Activated CD4-positive, alpha-beta memory T cell treated with anti-CD3 and anti-CD28 coated beads for 36 hours (primary cell): ENCODE measurements at places on chromosomes 5 and 9. TPM values are rescaled to one million over a fixed set of nuclear protein-coding genes. Genes with fewer than 3 reads are reported as not detected.

- H3K36me3 ChIP-seq: no peaks in the 10 kb centered on the region
- peaks cover 12% of the 10 kb centered on the region for H3K27me3 ChIP-seq
- no peaks in the 10 kb centered on the region for H3K4me1 ChIP-seq
- no peak overlapping the region for H3K4me3 ChIP-seq
Measured at GRCh38 chr9:14819183-14819582, 91.0 kb downstream of the FREM1 start.

- peaks cover 25% of the 10 kb centered on the region for H3K27me3 ChIP-seq
- no peak overlapping the region for H3K27ac ChIP-seq
- H3K4me1 ChIP-seq: no peaks in the 10 kb centered on the region
- no peak for DNase-seq
- no peaks in the 10 kb centered on the region for H3K36me3 ChIP-seq
Measured at GRCh38 chr5:76114179-76114851, 31.1 kb downstream of the SV2C start.

GRCh38 chr5:10367579-10367978, 14.1 kb downstream of the MARCHF6 start:
- H3K36me3 ChIP-seq: peaks cover 4% of the 10 kb centered on the region
- no peak overlapping the region for H3K27ac ChIP-seq
- H3K27me3 ChIP-seq: no peaks in the 10 kb centered on the region
- DNase-seq: no peak
- no peak overlapping the region for H3K4me3 ChIP-seq
- peaks cover 65% of the 10 kb centered on the region for H3K4me1 ChIP-seq

DNA sequence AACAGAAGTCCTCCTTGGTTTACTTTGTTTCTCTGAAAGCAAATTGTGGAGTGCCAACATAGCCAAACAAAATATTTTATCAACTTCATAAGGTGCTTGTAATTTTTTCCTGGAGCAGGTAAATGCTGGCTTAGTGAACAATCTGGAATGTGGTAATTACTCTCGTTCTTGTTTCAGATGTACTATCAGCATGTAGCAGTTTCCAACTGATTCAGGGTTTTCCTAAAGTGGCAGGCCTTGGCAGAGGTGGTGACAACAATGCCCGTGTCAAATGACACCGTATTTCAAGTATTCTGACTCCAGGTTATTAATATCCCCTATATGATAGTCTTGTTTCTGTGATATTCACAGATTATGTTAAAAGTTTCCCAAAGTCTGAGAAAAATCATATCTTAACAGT, 1.2 kb downstream of the C9orf72 start:
- H3K27me3 ChIP-seq: no peaks in the 10 kb centered on the region
- peak overlapping the region; percentile 100 for H3K27ac ChIP-seq
- no peak for DNase-seq
- peaks cover 29% of the 10 kb centered on the region for H3K4me1 ChIP-seq

GRCh38 chr9:137136261-137136880, 2.6 kb upstream of the GRIN1 start:
- H3K36me3 ChIP-seq: no peaks in the 10 kb centered on the region
- no peak overlapping the region for H3K4me3 ChIP-seq
- no peaks in the 10 kb centered on the region for H3K4me1 ChIP-seq
- H3K27me3 ChIP-seq: peaks cover 39% of the 10 kb centered on the region
- no peak for DNase-seq

- no peak overlapping the region for H3K27ac ChIP-seq
- no peaks in the 10 kb centered on the region for H3K36me3 ChIP-seq
- H3K4me1 ChIP-seq: no peaks in the 10 kb centered on the region
- H3K4me3 ChIP-seq: no peak overlapping the region
- DNase-seq: no peak
Measured at GRCh38 chr9:70034271-70034711, 9.4 kb upstream of the MAMDC2 start.

GRCh38 chr9:133786371-133786753, 48.2 kb upstream of the SARDH start:
- DNase-seq: no peak
- no peak overlapping the region for H3K27ac ChIP-seq
- no peaks in the 10 kb centered on the region for H3K4me1 ChIP-seq
- no peaks in the 10 kb centered on the region for H3K36me3 ChIP-seq
- H3K4me3 ChIP-seq: no peak overlapping the region
- H3K27me3 ChIP-seq: peaks cover 7% of the 10 kb centered on the region

GRCh38 chr9:130426467-130426773, 18.3 kb upstream of the ASS1 start:
- no peaks in the 10 kb centered on the region for H3K4me1 ChIP-seq
- H3K27ac ChIP-seq: no peak overlapping the region
- DNase-seq: no peak
- H3K4me3 ChIP-seq: no peak overlapping the region

DNA sequence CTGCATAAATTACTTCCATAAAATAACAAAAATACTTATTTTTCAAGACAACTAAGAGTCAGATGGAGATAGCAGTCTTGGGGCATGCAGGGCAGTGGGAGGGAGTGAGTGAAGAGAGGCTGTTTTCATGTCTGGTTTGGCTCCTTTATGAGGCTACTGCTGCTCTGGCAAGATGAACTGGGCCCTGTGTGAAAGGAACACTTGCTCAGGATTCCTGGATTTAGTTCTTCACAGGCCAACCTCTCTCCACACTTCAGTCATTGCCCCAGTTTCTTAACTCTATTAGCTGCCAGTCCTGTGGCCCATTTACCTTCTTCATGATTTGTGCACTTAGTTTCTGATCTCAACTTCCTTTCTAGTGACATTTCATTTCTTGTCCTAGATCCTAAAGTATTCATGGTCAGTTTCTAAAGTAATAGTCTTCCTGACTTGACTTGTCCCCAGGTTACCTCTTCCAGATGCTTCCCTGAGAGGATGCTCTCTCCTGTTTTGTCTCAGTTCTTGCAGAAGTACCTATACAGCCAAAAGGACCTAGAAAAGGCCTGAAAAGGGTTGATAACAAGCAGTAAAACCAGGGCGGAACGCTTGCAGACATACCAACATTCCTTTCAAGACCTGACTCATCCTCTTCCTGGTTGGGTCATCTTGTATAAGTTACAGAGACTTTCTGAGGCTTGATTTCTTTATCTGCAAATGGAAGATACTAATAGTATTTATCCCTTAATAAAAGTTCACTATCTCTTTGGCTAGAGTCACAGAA, 77.0 kb upstream of the ZFAND5 start:
- no peaks in the 10 kb centered on the region for H3K27me3 ChIP-seq
- peaks cover 28% of the 10 kb centered on the region for H3K4me1 ChIP-seq
- peak overlapping the region; percentile 3 for H3K27ac ChIP-seq
- no peak overlapping the region for H3K4me3 ChIP-seq
- no peak for DNase-seq
- no peaks in the 10 kb centered on the region for H3K36me3 ChIP-seq

DNA sequence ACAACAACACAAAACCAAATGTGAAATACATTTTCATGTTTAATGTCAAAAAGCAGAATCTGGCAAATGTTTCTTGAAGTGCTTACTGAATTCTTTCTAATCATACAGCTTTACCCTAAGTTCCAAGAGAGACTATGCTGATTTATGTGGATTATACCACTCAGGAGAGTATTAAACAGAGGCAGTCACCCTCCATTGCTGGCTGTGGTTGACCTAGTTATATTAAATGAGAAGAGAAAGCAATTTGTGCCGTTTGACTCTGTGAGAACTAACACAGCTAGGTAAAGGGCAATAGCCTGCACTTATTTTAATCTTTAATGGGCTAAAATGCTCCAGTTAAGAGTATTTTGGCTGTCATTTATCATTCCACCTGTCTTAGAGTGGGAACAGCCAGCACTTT, 62.6 kb downstream of the ELL2 start:
- H3K36me3 ChIP-seq: peaks cover 62% of the 10 kb centered on the region
- no peak overlapping the region for H3K27ac ChIP-seq
- no peak for DNase-seq

DNA sequence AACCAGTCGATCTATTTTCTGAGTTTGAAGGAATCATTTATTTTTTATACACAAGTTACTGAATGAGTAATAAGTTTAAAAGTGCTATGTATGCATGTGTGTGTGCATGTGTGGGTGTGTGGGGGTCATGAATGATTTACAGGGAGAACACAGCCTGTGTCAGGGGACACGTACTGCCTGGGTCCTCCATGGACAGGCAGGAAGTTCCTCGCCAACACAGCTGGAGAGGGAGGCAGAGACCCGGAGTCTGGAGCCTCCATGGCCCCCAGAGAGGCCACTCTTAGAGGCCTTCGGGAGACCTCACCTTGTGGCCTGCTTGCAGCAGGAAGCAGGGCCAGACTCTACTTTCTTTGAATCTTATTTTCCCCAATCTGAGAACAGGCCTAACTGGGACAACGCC, 144.7 kb downstream of the GABBR2 start:
- no peaks in the 10 kb centered on the region for H3K27me3 ChIP-seq
- no peaks in the 10 kb centered on the region for H3K36me3 ChIP-seq
- DNase-seq: no peak

DNA sequence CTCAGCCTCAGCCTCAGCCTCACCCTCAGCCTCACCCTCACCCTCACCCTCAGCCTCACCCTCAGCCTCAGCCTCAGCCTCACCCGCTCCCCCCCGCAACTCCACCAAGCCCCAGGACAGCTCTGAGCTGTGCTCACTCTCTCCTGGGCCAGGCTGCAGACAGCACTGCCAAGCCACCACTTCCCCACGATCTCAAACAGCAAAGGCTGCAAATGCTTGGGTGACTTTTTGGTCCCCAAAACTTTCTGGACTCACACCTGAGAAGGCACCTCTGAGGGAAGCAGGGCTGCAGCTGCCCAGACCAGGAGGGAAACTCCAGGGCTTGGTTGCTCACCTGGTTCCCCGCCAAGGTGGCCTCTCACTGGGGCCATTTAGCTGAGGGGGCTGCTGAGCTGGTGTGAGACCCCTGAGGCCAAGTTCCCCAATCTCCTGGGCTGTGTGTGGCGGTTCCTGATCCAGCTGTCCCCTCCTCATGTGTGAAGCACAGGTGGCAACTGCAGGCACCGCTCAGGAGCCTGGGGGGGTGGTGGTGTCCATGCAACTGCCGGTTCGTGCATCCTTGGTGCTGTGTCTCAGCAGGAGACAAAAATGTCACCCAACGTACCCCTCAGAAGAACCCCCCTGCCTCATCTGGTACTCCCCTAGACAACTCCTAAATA, 17.8 kb downstream of the MRPL36 start:
- H3K4me1 ChIP-seq: peaks cover 1% of the 10 kb centered on the region
- no peak overlapping the region for H3K4me3 ChIP-seq
- no peak for DNase-seq
- H3K27ac ChIP-seq: no peak overlapping the region
- H3K27me3 ChIP-seq: no peaks in the 10 kb centered on the region

DNA sequence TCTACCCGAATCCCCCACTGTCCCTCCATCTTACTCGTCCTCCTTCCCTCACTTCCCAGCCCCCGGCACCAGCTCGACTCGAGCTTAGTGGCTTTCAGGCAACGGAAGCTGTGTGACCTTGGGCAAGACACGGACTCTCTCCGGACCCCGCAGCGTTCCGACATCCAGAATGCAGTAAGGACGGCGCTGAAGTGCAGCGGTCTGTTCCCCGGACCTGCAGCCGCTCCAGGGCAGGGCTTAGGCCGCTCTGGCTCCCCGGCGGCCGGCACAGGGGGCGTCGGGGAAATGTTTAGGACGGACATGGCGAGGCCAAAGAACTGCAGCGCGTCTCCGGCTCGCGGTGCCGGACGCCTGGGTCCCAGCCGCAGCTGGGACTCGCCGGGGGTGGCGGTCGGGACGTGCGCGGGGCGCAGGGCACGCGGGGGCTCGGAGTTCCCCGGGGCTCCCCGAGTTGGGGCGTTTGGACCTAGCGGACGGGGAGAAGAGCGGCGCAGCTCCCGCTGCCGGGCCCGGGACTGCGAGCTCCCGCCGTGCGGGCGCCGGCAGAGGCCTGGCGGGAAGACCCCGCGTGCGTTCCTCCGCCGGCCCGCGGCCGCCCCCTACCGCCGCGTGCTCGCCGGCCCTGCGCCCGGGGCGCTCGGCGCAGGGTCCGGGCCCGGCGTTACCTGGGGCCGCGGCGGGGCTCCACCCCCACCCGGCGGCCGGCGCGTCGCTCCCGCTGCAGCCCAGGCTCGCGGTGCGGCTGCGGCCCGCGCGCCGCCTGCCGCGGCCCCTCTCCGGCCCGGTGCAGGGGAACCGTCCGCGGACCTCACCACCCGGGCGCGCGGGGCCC, 5.6 kb upstream of the RNF44 start:
- peak overlapping the region; percentile 95 for H3K27ac ChIP-seq
- no peaks in the 10 kb centered on the region for H3K27me3 ChIP-seq

DNA sequence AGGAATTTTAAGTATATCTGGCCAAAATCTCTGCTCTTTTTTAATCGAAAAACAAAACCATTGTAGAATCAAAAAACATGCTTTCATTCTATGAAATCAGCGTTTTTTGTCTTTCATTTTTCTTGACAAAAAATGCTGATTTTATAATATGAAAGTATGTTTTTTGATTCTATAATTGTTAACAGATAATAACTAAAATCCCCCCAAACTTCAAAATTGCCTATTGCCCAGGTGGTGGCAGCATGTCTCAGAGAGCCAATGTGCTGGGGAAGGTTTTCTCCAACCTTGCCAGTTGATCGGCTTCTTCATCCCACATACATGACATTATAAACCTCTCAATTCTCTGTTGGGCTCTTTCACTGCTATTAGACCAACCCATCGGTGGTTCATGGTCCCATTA, 5.1 kb upstream of the SMIM15 start:
- DNase-seq: no peak
- peaks cover 10% of the 10 kb centered on the region for H3K4me1 ChIP-seq
- no peak overlapping the region for H3K4me3 ChIP-seq
- H3K27me3 ChIP-seq: no peaks in the 10 kb centered on the region
- H3K36me3 ChIP-seq: peaks cover 7% of the 10 kb centered on the region

GRCh38 chr5:93280518-93280917, 300.5 kb downstream of the NR2F1-AS1 start:
- no peak overlapping the region for H3K4me3 ChIP-seq
- no peak for DNase-seq
- H3K27me3 ChIP-seq: no peaks in the 10 kb centered on the region
- H3K4me1 ChIP-seq: no peaks in the 10 kb centered on the region

GRCh38 chr5:170633235-170634081, 129.6 kb downstream of the KCNIP1 start:
- peak; percentile 20 for DNase-seq
- H3K36me3 ChIP-seq: no peaks in the 10 kb centered on the region
- H3K4me1 ChIP-seq: peaks cover 18% of the 10 kb centered on the region

DNA sequence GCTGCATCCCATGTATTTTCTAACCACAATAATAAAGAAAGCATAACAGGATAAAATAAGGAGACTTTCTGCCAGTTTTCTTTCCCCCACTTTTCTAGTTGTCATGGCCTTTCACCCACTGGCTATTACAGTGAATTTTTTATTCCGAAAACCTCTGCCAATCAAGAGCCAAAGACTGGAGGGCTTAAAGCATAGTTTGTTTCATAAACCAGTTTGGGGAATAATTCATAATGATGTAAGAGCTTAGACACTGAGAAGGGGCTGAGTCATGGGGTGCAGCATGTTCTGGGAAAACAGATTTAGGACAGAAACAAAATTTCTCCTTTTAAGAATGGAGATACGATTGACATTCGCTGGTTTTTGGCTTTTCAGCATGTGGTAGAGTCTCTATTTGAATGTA, 4.4 kb upstream of the GLIPR2 start:
- H3K4me1 ChIP-seq: peaks cover 17% of the 10 kb centered on the region
- DNase-seq: no peak
- H3K4me3 ChIP-seq: no peak overlapping the region
- no peaks in the 10 kb centered on the region for H3K36me3 ChIP-seq

- H3K27me3 ChIP-seq: no peaks in the 10 kb centered on the region
- H3K36me3 ChIP-seq: no peaks in the 10 kb centered on the region
- no peak for DNase-seq
- H3K27ac ChIP-seq: no peak overlapping the region
Measured at GRCh38 chr5:40227366-40227765, 452.3 kb upstream of the PTGER4 start.

BTNL3 gene
- total RNA-seq: not detected

SCGB3A2 gene
- not detected for total RNA-seq

PCDHB2 gene
- total RNA-seq: not detected

C9orf50 gene
- not detected for total RNA-seq

HTR1A gene
- total RNA-seq: not detected

SLC2A6 gene
- total RNA-seq: 2.6 TPM
